Thymus (tissue), 14 donors: ENCODE measurements at places on chromosomes 13 and 19.

DNA sequence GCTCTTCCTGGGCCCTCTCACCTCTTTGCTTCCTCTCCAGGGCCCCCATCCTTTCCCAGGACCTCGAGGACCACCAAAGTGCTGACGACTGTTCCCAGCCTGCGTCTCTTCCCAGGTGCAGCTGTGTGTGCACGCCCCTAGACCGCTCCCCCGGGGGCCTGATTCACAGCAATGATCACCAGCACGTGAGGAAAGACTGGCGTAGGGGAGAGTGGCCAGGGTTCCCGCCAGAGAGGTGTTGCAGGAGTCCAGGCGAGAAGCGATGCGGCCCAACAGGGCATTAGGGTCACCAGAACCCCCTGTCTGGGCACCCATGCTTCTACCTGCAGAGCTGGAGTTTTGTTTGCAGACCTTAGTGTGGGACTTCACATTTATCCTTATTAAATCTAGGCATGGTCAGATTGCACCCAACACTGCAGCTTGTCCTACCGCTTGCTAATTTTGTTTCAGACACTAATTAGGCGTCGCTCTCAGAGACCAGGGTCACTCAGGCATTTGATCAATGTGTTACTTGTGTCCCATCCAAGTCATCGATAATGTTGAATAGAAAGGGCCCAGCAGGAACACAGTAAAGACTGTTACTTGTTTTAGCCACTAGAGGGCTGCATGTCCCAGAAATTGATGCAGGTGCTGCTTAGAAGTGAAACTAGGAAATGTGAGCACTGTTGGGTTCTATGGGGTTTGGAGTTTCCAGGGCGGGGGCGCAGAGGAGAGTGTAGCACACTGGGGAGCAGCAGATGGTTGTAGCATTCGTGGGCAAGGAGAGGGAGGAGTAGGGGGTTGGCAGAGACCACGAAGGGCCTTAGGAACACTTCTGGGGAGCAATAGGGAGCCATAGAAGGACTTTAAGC, 53.2 kb downstream of the CDADC1 start:
- peaks cover 22% of the 10 kb centered on the region for H3K4me1 ChIP-seq
- peak; percentile 69 for DNase-seq
- peak overlapping the region; percentile 33 for H3K27ac ChIP-seq
- H3K27me3 ChIP-seq = no peaks in the 10 kb centered on the region

DNA sequence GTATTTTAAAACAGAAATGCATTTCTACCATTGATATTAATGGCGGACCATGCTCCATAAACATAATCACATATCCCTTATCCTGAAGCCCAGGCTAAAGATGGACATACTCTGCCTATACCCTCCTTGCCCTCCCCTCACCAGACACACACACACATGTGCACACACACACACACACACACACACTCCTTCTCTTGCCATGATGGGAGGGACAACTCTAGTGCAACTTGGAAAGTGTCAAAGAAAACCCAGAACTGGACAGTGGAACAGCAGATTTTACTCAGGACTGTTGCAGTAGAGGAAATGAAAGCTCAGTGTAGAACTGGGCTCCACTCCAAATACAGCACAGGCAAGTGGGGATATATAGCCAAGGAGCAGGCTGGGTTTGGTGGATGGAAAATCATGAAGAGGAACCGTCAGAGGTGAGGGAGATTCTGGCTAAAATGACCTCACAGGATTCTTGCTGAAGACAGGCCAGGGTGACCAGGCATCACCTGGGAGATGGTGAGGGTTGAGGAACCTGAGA, 40.8 kb downstream of the TNFRSF19 start:
- H3K4me3 ChIP-seq = no peak overlapping the region
- no peaks in the 10 kb centered on the region for H3K27me3 ChIP-seq
- H3K36me3 ChIP-seq = no peaks in the 10 kb centered on the region
- no peak for DNase-seq
- H3K4me1 ChIP-seq = peaks cover 17% of the 10 kb centered on the region
- H3K27ac ChIP-seq = no peak overlapping the region

- H3K4me3 ChIP-seq = no peak overlapping the region
- no peaks in the 10 kb centered on the region for H3K36me3 ChIP-seq
- H3K27ac ChIP-seq = no peak overlapping the region
These were observed 99.6 kb upstream of the NBEA start for GRCh38 chr13:34842466-34842865.

DNA sequence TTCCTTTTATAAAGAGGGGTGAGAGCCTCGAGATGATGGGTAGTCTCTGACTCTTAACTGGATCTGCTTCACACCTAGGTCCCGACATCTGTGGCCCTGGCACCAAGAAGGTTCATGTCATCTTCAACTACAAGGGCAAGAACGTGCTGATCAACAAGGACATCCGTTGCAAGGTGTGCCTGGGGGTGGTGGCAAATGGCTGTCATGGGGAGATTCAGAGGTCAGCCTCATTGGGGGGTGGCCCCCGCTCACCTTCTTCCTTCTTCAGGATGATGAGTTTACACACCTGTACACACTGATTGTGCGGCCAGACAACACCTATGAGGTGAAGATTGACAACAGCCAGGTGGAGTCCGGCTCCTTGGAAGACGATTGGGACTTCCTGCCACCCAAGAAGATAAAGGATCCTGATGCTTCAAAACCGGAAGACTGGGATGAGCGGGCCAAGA, 1.6 kb downstream of the CALR start:
- no peak overlapping the region for H3K27ac ChIP-seq
- H3K4me3 ChIP-seq = peak overlapping the region; percentile 99
- peaks cover 46% of the 10 kb centered on the region for H3K36me3 ChIP-seq
- H3K27me3 ChIP-seq = no peaks in the 10 kb centered on the region
- peaks cover 32% of the 10 kb centered on the region for H3K4me1 ChIP-seq

DNA sequence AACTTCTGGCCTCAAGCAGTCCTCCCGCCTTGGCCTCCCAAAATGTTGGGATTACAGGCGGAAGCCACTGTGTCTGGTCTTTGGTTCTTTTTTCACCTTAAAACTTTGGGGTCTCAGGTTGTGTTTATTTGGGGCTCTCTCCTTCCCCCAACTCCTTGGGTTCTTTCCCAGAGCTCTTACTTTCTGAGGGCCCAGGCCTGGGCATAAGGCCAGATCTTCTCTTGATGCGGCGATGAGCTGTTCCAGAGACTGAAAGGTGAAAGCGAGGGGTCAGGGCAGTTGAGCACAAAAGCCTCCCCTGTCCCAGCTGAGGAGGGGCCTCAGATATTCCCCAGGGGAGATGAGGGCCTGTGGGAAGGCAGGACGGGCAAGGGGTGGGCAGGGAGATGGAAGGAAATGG, 7.1 kb downstream of the POLR1G start:
- H3K36me3 ChIP-seq = peaks cover 29% of the 10 kb centered on the region
- H3K4me1 ChIP-seq = no peaks in the 10 kb centered on the region
- DNase-seq = no peak
